SJSA1 (cell line): ENCODE measurements at places on chromosomes 12 and 14.

DNA sequence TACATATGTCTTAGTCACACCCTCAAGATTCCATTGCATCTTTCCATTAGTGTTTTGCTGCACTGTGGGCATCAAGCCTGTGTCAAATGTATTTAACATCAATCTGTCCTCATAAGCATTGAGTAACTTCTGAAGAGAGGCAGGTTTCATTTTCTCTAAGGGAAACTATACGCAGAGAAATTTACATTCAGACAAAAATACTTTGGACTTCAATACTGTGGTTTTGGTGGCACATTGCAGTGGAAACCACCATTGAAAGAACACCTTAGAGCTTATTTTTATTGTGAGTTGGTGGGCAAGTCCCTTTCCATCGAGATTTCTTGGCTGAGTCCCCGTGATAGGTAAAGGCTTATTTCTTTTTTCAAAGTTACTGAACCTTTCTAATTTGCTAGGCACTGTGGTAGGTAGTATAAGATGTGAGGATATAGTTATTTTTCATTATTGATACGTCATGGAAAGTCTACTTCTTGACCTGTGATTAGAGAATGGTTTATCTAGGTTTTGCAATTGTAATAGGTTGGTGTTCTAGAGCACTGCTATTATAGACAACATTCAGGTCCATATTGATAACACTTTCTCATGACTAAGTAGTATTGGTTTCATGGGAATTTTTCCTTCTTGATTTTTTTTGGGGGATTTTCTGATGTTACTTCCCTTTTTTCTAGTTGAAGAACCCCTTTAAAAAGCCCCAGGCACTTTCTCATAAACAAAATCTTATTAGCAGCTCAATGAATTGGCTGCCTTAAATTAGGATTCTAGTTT is 81.9 kb downstream of the CFAP54 start:
- no peak for DNase-seq

DNA sequence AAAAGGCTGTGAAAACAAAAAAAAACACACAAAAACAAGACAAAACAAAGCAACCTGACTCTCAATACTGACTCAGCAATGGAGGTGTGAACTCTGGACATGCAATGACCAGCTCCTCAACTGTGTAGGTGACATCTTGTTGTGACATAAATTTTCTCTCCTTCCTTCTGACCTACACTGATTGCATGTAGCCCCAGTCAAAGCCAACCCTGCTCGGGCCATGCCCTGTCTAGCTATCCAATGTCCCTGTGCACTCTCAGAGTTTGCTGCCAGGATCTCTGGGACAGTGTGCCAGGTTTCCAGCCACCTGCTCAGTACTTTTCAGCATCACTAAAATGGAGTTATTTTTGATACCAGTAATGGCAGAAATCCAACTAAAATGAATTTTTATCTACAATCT is 18.9 kb upstream of the CRACR2A start:
- DNase-seq: no peak

DNA sequence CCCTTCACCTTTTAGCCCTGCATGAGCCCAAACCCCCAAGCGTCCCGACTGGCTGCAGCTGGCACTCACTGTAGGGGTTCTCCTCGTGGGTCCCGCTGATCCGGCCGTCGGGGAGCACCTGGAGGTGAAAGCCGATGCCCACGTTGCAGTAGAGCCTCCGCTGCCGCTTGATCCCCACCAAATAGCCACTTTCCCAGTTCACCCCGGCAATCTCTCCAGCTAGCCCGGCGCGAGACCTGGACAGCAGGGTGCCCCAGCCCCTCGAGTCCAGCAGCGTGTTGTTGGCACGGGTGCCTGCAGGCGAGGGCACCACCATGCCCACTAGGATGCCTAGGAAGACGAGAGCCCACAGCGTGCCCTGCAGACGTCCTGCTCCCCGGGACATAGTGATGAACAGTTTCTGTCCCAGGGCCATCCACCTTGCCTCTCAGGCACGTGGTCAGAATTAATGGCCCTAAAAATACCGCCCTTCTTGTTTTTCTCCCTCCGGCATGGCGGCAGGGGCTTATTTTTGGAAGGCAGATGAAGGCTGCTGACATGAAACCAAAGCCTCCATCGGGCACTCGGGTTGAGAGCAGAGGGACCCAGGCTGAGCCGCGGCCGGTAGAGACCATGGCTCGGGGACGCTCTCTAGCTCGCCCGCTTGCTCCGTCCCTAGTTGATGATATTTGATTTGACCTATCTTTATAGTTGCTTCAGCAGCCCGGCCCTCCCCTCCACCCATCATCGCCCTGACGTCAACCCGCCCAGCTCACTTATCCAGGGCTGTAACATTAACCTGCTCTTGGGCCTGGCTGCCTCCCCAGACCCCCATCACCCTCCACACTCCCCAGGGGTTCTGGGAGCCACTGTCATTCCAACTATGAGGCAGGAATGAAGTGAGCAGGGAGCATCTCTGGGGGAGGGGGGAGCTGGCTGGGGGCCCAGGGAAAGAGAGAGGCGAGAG is at the start of gene FGF6:
TSS of gene FGF6 (minus strand) at position 660 of the 946 bp plus-strand sequence. CDS start at position 415, 245 bp downstream.
- DNase-seq: no peak

DNA sequence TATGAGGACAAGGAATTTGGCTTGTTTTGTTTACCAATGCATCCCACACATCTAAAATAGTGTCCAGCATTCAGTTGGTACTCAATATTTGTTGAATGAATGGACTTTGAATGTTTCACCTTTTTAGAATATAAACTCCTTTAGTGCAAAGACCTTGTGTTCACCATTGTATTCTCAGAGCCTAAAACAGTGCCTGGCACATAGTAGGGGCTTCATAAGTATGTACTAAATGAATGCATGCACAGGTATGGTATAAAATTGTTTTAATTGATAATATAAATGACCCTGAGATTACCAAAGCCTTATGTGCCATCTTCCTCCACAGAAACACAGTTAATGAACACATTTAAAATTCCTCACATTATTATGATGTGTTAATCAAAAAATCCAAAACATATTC is 5.0 kb upstream of the NFYB start:
- no peak for DNase-seq

GRCh38 chr14:65019944-65020566 is 33.4 kb downstream of the FNTB start:
- peak; percentile 47 for DNase-seq

- DNase-seq: no peak
Observed at GRCh38 chr14:31037709-31038221, 11.6 kb upstream of the STRN3 start.

GRCh38 chr12:3792623-3793288 is 39.8 kb upstream of the CRACR2A start:
- no peak for DNase-seq

DNA sequence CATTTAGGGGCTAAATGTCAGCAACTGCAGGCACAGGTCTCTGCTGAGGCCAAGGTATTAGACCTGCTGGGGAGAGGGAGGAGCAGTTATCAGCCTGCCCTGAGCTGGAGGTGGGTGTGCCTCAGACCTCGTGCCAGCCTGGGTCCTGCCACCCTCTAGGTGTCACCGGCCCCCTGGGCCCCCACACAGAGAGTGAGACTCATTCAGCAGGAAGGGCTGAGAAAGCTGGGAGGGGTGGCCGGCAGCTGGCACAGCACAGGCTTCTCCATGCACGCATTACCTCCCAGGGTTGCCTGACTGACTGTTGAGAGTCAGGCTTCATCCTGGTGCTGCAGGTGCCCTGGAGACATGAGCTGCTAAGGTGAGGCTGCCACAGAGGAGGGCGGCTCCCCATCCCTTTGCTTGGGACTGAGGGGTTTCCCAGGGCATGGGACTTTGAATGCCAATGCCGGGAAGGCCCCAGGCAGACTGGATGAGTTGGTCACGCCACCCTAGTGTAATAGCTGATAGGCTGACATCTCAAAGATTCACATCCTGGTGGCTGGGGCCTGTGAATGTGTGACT is 75.3 kb upstream of the C14orf180 start:
- DNase-seq: no peak

- DNase-seq: no peak
Observed at GRCh38 chr12:61213646-61214045, 1046.6 kb upstream of the USP15 start.

DNA sequence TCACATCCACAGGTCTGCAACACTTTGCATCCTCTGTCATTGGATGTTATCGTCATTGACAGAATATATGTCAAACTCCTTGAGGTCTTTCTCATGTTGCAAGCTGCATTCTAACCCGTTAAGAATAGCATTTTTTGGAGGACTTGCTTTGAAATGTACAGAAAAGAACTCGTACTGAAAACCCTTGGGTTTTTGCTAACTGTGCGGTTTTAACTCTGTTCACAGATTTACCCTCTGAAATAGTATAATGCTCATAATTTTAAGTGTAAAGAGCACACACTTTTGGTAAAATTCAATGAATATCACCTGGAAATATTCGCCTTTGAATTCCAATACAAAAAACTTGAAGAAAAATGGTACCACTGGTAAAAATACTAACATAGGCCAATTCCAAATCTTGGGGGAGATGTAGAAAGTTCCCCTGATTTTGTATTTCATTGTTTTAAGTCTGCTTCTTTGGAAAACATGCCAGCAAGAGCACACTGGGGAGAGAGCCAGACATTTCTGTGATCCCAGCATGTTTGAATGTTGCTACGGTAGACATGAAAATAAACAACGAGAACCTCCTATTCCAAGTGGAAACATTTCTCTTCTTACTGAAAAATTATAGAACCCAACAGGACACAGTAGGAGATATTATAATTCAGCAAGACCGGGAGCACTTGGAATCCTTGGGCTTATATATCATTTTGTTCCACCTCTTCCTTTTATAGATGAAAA is 446.0 kb downstream of the AEBP2 start:
- DNase-seq: no peak

- no peak for DNase-seq
Observed at GRCh38 chr14:99759546-99759925, 33.7 kb upstream of the EML1 start.

DNA sequence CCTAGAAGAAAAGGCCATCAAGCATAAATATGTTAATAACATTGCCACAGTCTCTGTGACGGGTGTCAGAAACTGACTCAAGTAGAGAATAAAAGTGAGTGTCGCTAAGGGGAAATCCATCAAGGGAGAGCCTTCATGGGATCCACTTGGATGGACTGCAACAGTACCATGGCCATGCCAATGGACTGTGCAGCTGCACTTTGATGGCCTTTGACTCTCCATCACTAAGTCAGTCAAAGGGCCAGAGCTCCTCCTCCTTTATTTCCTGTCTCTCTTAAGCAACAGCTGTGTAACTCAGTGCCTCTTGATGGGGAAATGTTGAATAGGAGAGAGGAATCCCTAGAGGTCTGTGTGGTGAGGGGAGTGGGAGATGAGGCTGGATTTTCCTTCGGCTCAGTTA is 335.2 kb downstream of the BMP4 start:
- no peak for DNase-seq

DNA sequence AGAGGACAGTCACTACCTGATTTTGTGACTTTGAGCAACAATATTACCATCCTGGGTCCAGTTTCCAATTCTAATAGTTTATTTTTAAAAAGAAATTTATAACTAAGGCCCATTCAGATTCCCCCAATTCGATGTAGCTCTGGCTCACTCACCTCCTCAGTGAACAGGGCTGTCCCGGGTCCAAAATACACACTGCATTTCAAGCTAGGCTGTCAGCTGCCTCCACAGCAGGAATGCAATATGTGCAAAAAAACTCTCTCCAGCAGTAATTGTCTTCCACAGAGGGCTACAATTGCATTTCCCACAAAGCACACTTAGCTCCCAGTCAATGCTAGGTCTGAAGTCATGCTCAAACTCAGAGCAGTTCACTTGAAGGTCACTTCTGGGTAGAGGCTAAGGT is 39.3 kb upstream of the ZNF641 start:
- no peak for DNase-seq

- peak; percentile 52 for DNase-seq
Observed at GRCh38 chr14:85319998-85320630, 209.8 kb upstream of the FLRT2 start.

DNA sequence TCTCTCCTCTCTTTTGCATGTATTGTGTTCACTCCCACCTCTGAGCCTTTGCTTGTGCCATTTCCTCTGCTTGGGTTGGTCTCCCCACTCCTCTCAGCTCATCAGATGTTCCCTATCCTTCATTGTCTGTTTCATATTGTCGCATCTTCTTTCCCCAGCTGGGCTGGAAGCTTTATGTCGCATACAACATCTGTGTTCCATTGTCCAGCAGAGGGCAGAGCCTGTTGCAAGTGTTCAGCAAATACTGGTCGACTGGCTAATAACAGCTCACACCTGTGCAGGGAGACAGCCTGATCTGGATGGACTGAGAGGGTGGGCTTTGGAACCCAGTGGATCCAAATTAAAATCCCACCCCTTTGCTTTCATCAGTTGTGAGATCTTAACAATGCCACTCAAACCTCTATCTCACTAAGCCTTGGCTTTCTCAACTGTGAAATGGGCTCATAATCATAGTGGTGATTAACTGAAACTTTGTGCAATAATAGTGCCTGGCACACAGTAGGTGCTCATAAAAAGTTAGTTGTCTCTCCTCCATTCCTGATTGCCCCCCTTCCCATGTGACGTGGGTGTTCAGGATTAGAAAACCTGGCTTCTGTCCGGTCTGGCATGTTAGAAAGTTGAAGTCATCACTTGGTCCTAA is 75.8 kb downstream of the RIN3 start:
- DNase-seq: no peak

DNA sequence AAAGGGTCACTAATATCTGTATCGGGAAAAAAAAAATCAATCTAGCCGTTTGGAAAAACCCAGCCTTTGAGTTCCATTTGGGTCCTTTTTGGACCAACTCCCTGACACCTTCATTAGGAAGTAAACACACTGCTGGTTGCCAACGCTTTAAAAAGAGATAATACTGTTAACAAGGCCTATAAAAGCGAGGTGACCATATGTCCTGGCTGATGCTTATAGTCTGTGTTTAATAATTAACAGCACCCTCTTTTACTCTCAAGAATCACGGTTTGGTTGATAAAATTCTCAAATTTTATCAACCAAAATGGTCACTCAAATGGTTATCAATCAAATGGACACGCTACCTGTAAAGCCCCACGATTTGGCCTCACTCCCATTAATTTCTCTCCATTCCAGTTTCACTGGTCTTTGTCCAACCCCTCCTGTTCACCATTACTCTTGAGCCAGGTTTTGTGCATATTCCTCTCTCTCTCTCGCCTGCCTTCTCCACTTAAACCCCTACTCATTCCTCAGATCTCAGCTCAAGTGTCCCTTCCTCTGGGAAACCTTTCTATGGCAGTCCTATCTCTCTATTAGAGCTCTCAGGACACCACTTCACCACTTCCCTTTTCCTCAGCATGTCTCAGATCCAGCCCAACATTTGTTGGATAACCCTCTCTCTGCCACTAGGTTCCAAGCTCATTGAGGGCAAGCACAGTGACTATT is 9.5 kb downstream of the BTG1 start:
- no peak for DNase-seq

GRCh38 chr14:99781091-99781490 is 12.1 kb upstream of the EML1 start:
- DNase-seq: no peak

DNA sequence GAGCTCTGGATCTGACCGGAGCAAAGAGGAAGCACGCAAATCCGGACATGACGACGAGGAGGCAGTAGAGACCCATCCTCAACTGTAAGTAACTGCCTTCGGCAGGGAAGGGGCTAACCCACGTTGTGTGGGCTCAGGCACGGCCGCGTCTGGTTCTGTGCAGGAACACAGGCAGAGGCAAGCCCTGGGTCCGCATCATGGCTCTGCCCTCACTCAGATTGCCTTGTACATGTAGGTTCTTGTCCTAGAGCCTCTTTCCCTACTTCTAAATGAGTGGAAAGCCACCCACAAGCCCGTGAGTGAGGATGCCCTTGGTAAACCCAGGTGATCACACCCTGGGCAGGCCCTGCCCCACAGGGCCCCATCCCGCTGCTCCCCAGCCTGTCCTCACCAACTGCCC is 8.9 kb upstream of the RPLP0 start:
- no peak for DNase-seq

- peak; percentile 51 for DNase-seq
Observed at GRCh38 chr12:22443379-22444316, 100.7 kb downstream of the C2CD5 start.
